ENCODE measurements at places on chromosomes 11 and 22.

DNA sequence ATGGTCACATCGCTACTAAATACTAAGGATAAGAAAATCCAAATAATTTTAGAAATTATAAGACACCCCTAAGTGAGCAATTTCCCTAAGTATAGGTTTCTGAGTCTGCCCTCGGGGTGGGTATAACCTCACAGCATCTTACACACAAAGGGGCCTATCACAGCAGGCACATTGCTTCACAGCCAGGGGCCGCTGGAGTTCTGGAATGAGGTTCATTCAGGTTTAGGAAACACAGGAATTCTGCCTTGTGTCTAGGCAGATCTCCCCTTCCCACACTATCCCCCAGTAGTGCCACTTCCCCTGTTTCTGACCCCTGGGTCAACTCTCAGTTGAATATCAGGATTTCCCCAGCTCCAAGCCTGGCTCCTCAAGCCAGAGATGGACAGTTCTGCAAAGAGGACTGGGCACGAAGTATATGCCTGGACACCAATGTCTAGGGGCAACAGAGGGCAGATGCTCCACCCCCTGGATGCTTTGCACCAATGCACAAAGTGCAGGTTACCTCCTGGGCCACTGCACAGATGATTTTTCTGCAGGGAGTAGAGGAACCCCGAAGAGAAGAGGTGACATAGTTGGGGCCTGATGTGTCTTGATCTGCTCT is 11.4 kb downstream of the TUBA8 start:
- H3K36me3 ChIP-seq: no peaks in the 10 kb centered on the region
- no peak overlapping the region for H3K27ac ChIP-seq
- H3K27me3 ChIP-seq: no peaks in the 10 kb centered on the region
- no peak for DNase-seq

DNA sequence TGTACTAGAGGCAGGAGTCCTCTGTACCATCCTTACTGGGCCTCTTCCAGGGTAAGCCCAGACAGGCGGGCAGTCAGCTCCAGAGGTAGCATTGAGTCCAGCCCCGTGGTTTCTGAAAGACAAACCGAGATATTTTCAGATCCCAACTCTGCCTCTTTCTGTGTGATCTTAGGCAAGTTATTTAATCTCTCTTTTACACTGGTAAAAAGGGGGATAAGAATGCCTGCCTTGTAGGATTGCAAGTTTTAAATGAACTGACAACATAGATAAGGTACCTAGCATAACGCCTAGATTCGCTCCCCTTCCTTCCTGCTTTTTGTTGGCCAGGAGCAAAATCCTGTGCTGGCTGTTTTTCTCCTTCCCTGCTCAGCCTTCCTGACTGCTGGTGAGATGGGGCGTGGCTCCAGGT is 56.4 kb upstream of the NNMT start:
- peaks cover 16% of the 10 kb centered on the region for H3K36me3 ChIP-seq
- no peaks in the 10 kb centered on the region for H3K27me3 ChIP-seq
- peaks cover 64% of the 10 kb centered on the region for H3K4me1 ChIP-seq
- DNase-seq: no peak
- H3K27ac ChIP-seq: no peak overlapping the region

GRCh38 chr11:95714843-95715776 is 74.5 kb downstream of the FAM76B start:
- H3K4me1 ChIP-seq: no peaks in the 10 kb centered on the region
- no peak overlapping the region for H3K4me3 ChIP-seq
- no peak overlapping the region for H3K27ac ChIP-seq
- no peaks in the 10 kb centered on the region for H3K27me3 ChIP-seq
- no peaks in the 10 kb centered on the region for H3K36me3 ChIP-seq

DNA sequence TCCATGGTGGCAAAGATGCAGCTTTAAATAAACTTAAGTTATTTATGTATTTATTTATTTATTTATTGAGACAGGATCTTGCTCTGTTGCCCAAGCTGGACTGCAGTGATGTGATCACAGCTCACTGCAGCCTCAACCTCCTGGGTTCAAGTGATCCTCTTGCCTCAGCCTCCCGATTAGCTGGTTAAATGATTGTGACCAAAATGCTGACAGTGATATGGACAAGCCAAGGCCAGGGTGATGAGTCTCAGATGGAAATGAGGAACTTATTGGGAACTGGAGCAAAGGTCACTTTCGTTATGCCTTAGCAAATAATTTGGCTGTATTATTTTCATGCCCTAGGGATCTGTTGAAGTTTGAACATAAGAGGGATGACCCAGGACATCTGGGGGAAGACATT is 9.3 kb upstream of the LRP5 start:
- no peaks in the 10 kb centered on the region for H3K36me3 ChIP-seq
- no peak overlapping the region for H3K4me3 ChIP-seq
- no peaks in the 10 kb centered on the region for H3K27me3 ChIP-seq
- peaks cover 20% of the 10 kb centered on the region for H3K4me1 ChIP-seq
- H3K27ac ChIP-seq: no peak overlapping the region
- peak; percentile 13 for DNase-seq

GRCh38 chr11:12494699-12495098 is 117.3 kb downstream of the PARVA start:
- H3K27ac ChIP-seq: no peak overlapping the region
- DNase-seq: no peak
- no peaks in the 10 kb centered on the region for H3K27me3 ChIP-seq
- no peak overlapping the region for H3K4me3 ChIP-seq
- H3K36me3 ChIP-seq: peaks cover 32% of the 10 kb centered on the region
- H3K4me1 ChIP-seq: no peaks in the 10 kb centered on the region

DNA sequence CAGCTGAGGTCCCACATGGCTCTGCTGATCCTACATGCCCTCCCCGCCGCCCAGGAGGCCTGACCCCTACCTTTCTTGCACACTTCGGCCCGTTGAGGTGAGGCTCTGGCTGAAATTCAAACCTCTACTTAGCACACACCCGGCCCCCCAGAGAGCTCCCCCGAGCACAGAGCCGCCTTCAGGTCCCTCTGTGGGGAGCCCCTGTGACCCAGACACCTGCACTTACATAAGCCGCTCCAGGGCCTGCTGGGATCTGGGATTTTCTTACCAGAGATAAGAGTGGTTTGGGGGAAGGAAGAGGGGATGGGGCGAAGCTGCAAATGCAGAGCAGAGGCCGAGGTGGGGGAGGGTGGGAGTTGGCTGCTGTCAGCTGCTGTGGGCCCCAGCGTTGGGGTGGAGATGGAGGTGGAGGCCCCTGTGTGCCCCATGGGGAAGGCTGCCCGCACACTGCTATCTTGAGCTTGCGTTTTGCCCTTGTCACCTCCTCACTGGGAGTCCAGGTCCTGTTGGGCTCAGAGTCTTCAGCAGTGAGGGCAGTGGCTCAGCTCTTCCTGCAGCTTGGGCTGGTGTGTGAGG is 30.6 kb downstream of the CAPN1 start:
- H3K27ac ChIP-seq: no peak overlapping the region
- H3K4me3 ChIP-seq: no peak overlapping the region
- H3K4me1 ChIP-seq: peaks cover 9% of the 10 kb centered on the region
- H3K36me3 ChIP-seq: peaks cover 52% of the 10 kb centered on the region
- H3K27me3 ChIP-seq: no peaks in the 10 kb centered on the region
- DNase-seq: no peak

DNA sequence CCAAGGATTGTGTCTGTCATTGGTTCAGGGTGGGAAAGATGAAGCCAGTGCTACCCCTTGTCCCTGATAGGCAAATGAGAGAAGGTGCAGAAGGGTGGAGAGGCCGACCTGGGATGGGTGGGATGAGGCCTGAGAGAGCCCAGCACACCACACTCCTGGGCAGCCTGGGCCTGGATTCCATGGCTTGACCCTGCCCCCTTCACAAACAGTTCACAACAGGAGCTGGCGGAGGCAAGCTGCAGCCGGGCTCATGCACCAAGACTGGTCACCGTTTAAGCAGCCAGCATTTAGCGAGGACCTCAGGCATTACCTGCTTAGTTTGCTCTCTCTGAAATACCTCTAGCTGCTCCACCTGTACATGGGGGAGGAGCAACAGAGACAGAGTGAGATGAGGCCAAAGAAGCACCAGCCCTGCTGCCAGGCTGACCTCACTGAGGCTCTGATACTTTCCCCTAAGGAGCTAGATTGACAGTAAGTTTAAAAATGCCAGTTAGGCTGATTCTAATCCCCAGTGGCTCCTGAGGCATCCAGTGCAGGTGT is 13.5 kb downstream of the IL18BP start:
- DNase-seq: no peak
- H3K36me3 ChIP-seq: peaks cover 100% of the 10 kb centered on the region
- H3K4me1 ChIP-seq: peaks cover 32% of the 10 kb centered on the region
- no peak overlapping the region for H3K4me3 ChIP-seq

DNA sequence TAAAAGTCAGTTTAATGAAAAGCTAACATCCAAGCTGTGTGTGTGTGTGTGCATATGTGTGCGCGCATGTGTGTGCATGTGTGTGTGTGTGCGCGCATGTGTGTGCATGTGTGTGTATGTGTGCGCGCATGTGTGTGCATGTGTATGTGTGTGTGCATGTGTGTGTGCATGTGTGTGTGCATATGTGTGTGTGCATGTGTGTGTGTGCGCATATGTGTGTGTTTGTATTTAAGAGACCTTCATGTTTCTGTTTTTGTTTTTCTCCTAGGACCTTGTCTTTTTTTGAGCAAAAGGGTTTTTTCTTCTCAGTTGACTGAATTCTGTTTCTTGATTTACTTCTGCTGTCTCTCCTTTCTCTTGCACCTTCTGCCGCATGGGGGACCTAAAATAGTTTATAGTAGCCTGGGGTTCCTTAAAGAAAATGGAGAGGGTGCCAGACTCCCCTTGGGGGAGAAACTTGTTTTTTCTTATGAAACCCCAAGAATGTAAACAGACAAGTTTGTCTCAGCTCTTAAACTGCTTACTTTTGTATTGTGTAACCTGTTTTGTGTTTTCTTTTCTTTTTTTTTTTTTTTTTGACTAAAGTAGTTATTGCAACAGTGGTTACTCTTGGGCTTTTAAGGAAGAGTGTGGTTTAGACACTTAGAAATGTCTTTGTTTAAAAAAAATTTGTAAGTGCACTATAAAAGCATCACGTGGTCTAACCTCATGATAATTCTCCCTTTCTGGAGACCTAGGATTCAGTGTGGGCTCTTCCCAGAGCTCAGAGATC is 53.0 kb downstream of the OSBPL5 start:
- no peak for DNase-seq
- H3K27ac ChIP-seq: no peak overlapping the region
- H3K36me3 ChIP-seq: peaks cover 16% of the 10 kb centered on the region
- no peaks in the 10 kb centered on the region for H3K4me1 ChIP-seq
- H3K27me3 ChIP-seq: no peaks in the 10 kb centered on the region

- no peaks in the 10 kb centered on the region for H3K4me1 ChIP-seq
- H3K4me3 ChIP-seq: no peak overlapping the region
- H3K36me3 ChIP-seq: no peaks in the 10 kb centered on the region
- H3K27me3 ChIP-seq: no peaks in the 10 kb centered on the region
Observed at GRCh38 chr11:68721075-68721474, 30.2 kb downstream of the TESMIN start.

DNA sequence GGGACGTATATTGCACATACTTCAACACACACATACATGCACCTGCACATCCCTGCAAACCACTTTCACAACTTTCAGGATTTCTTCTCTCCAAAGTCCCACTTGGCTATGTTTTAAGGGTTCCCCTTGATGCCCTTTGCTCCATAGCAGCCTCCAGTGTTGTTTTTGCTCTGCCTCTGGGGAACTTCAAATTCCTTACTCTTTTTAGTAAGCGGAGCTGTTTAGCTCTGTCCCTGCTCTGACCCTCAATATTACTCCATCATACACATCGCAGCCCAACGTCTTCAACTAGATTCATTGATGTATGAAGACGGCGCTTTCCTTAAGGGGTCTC is 18.3 kb downstream of the PRR5L start:
- no peaks in the 10 kb centered on the region for H3K4me1 ChIP-seq
- H3K27me3 ChIP-seq: no peaks in the 10 kb centered on the region
- no peak overlapping the region for H3K4me3 ChIP-seq
- H3K27ac ChIP-seq: no peak overlapping the region

DNA sequence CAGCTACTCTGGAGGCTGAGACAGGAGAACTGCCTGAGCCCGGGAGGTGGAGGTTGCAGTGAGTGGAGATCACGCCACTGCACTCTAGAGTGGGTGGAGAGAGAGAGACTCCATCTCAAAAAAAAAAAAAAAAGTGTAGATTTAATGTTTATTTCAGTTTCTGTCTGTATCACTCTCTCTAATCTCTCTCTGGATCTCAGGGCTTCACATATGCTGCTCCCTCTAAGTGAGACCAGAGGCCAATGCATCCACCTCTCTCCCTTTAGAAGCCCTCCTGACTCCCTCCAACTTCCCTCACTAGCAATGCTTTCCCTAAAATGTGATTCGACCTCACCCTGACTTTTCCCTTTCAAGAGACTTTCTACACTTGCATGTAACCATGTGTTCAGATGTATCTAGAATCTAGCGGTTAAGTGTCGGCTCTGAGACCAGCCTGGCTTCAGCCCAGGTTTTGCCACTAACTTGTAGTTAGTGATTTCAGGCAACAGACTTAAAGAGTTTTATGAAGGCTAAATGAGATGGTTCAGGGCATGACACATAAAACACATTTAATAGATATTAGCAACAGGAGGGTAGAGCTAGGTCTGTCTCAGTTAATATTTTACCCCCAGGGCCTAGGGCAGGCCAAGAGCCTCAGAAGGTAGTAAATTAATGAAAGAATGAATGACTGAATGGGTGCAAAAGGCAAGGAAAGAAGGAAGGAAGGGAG is 364.3 kb downstream of the LARGE1 start:
- no peak overlapping the region for H3K4me3 ChIP-seq
- H3K27me3 ChIP-seq: no peaks in the 10 kb centered on the region
- no peaks in the 10 kb centered on the region for H3K36me3 ChIP-seq
- DNase-seq: no peak
- peaks cover 8% of the 10 kb centered on the region for H3K4me1 ChIP-seq

- H3K27ac ChIP-seq: peak overlapping the region; percentile 59
- no peaks in the 10 kb centered on the region for H3K27me3 ChIP-seq
- peak; percentile 91 for DNase-seq
- peaks cover 48% of the 10 kb centered on the region for H3K36me3 ChIP-seq
- peaks cover 47% of the 10 kb centered on the region for H3K4me1 ChIP-seq
Observed at GRCh38 chr11:66543263-66544107, 2.4 kb downstream of the ZDHHC24 start.

GRCh38 chr11:20363500-20364340 is at the start of gene HTATIP2:
HTATIP2 (plus strand) TSS chr11:20363714; CDS start chr11:20364238, 524 bp downstream.
- H3K4me1 ChIP-seq: peaks cover 24% of the 10 kb centered on the region
- peak; percentile 73 for DNase-seq
- H3K27me3 ChIP-seq: no peaks in the 10 kb centered on the region
- H3K27ac ChIP-seq: peak within 1 kb of the TSS; percentile 97
- peaks cover 4% of the 10 kb centered on the region for H3K36me3 ChIP-seq

- H3K27ac ChIP-seq: no peak overlapping the region
- DNase-seq: no peak
- H3K4me1 ChIP-seq: no peaks in the 10 kb centered on the region
- H3K36me3 ChIP-seq: no peaks in the 10 kb centered on the region
Observed at GRCh38 chr11:115776916-115777315, 272.7 kb upstream of the CADM1 start.

- DNase-seq: no peak
- no peak overlapping the region for H3K4me3 ChIP-seq
- H3K4me1 ChIP-seq: peaks cover 5% of the 10 kb centered on the region
- no peak overlapping the region for H3K27ac ChIP-seq
Observed at GRCh38 chr22:27853424-27853823, 51.9 kb upstream of the MN1 start.

DNA sequence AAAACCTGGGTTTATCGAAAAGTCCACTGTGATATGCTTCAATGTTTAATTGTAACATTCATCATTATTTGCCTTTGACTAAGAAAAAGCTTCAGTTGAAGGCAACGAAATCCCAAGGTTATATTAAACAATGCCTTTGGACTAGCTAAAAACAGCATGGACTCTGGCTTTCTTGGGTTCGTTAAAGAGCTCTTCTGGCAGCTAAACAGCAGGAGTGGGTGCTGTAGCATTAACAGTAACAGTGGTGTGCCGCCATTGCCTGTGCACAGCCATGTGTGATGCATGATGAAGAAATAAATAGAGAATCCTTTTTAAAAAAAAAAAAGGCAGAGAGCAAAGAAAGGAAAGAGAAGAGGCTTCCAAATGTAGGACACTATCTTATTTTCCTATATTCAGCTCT is 406.6 kb upstream of the FAT3 start:
- no peak for DNase-seq
- no peak overlapping the region for H3K27ac ChIP-seq
- no peaks in the 10 kb centered on the region for H3K27me3 ChIP-seq
- H3K4me3 ChIP-seq: no peak overlapping the region
- H3K36me3 ChIP-seq: no peaks in the 10 kb centered on the region

Measured in stomach (tissue), 19 donors.